CD4-positive, alpha-beta T cell treated with Interleukin-15 for 4 hours (primary cell): ENCODE measurements at places on chromosomes 16 and 17.

GRCh38 chr17:65598746-65599145, 37.3 kb upstream of the AXIN2 start:
- DNase-seq, result no peak

- no peak for DNase-seq
Measured at GRCh38 chr17:27944546-27945332, 51.6 kb upstream of the LYRM9 start.

GRCh38 chr16:2785101-2785991, 2.0 kb downstream of the PRSS33 start:
- peak; percentile 16 for DNase-seq

- DNase-seq, result no peak
Measured at GRCh38 chr17:79217473-79218135, 143.0 kb downstream of the ENGASE start.

DNA sequence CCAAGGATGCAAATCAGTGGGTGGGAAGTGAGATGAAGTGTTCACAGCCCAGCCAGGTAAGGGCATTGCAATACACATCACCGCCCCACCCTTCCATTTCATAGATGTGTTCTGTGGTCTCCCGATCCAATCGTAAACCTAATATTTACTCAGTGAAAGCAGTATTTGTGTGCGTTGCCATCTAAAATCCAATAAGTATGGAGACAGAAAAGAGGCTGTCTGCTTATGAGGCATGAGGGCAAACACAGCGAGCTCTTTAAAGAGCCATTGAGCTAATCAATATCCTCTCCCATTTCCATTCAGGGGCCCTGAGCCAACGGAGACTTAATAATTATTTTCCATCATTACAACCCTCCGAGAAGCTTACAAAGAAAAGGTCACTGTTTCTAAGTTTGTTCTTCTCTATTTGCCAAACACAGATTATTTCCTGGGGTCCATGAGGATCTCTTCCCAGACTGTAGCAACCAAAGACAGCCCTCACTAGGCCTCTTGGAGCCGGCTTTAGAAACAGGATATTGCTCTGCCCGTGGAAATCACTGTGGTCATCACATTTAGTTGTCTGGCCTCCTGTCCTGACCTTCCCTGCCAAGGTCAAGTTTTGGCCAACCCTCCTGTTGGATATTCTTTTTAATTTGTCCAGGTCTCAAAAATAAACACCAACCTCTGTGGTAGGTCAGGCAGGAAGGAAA, 120.1 kb downstream of the SLC39A11 start:
- no peak for DNase-seq

GRCh38 chr16:813204-813915, 12.8 kb upstream of the GNG13 start:
- DNase-seq, result peak; percentile 30

DNA sequence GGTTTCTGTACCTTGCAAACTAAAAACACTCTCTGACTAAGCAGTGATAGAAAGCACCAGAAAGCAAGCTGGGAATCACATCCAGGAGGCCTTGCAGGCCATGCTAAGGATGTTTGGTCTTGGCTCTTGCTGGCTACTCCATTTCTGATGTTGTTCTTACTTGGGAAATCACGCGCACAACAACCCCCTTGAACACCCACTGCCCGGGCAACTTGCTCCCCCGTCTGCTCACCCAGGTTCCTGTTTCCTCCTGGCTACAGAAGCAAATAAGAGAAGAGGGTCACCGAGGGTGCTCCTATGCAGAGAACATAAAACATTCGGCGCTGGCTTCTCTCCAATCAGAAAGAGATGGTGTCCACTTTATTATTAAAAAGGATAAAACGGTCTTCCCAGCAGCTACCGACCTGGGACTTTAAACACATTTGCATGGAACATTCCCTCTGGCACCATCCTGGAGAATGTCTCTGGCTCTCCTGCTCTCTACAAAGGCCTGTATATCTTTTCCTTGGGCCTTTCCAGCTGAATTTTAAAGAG, 271.2 kb upstream of the RPL38 start:
- DNase-seq, result no peak

GRCh38 chr16:12675046-12675445, 128.6 kb downstream of the CPPED1 start:
- DNase-seq, result no peak

GRCh38 chr16:28528463-28528867, 10.3 kb downstream of the NUPR1 start:
- DNase-seq, result no peak

GRCh38 chr16:2749476-2749875, 3.0 kb upstream of the SRRM2 start:
- DNase-seq, result no peak

DNA sequence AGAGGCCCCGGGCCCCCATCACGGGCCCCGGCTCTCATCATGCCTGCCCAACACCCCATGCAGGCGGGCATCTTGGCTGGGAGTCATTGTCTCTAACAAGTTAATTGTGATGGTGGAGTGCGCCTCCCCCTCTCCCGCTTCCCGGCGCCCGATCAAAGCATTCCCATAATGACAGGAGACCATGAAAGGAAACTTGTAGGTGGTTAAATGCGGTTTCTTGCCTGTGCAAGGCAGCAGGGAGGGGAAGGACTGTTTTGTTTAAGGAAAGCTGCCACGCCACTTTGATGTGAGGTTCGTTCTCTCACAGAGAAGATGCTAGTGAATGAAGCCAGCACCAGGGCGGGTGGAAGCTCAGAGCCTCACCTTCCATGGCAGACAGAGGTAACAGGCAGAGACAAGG, 45.4 kb downstream of the C16orf78 start:
- no peak for DNase-seq

- DNase-seq, result no peak
Measured at GRCh38 chr16:56475201-56475600, 23.8 kb downstream of the OGFOD1 start.

DNA sequence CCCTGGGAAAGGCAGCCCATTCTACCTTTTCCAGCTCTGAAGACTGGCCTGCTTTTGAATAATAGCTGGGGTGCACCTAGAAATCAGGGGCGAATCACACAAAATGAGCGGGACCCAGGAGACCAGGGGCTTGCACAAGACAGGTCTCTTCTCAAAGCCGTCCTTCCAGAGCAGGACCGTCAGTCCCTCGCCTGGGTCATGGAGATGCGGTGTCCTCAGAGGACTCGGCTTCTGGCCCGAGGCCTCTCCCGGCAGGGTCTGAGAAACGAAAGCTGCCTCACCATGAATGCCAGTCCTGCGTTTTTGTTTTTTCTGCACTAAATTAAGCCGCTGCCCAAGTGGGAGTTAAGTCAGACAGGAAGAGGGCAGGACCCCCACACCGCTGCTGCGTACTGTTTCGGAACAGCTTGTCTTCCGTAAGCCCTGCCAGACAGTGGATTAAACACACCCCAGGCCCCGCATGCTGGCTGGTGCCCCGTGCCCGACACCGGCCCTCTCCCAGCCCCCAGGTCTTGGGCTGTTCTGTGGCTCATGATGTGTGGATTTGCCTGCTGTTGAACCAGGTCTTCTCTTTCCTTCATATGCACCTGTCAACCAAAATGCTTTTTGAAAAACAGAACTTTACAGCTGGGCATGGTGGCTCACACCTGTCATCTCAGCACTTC, 142.1 kb upstream of the RPH3AL start:
- DNase-seq, result no peak

DNA sequence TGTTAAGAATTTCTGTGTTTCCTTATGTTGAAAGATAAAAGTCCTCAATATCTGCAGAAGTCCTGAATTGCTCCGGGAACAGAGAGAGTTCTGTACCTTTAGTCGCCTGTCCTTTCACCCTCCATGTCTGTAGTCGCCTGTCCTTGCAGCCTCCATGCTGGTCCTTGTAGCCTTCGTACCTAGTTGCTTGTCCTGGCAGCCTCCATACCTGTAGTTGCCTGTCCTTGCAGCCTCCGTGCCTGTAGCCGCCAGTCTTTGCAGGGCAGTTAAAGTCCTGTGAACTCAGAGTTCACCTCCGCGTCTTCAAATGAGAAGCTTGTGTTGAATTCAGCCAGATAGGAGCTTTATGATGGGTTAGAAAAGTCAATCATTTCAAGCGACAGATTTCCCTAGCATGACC, 19.5 kb upstream of the ITGAX start:
- DNase-seq, result no peak

DNA sequence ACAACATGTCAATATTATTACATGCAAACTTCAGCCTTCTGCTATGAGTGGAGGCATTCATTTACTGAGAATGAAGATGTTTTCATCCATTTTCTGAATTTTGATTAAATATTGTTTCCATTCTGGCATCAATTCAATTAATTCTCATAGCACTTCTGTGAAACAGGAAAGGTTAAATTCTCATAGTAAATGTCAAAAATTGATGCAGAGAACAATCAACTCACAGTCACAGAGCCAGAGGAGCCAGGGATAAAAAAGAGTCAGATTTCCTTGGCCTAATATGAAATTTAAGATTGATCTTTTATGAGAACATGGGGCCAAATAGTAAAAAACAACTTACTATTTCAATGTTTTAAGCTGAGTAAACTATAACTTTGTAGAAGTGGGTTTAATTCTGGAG, 183.8 kb upstream of the AXIN2 start:
- DNase-seq, result no peak

DNA sequence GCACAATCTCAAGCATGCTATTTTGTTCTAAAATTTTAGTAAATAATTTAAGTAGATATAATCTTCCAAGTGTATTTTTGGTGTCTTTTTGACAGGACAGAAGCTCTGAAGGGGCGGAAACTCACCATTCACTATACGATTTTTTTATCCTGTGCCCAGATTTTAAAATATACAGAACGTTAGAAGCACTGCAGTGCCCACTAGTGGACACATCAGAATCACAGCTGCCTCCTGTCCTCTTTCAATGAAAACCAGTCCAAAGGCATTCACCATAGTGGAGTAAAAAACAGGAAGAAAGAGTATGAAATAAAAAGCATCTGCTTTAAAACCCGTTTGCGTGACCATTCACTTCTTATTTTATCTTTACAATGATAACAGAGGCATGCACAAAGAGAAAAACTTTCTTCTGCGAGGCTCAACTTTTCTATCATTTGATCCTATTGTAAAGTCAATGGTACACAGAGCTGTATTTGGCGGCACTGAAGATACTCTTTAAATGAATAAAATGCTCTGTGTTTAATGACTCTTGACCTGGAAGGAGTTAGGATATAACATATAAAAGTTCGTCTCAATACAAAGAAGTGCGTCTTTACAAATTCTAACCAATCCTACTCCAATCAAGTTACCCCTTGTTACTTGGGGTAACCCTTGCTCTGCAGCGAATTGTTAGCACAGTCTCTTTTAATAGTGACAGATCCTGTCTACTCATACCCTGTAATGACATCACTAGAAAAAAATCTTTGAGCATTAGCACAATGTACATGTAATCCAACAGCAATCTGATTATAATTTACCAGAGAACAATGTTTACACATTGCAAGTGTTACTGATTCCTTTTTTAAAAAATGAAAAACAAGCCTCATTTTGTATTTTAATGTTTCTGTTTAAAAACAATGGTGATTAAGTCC, 339.8 kb upstream of the PSMD7 start:
- DNase-seq, result peak; percentile 7

- DNase-seq, result peak; percentile 50
Measured at GRCh38 chr17:32936894-32937500, 9.0 kb downstream of the TMEM98 start.

GRCh38 chr16:57622361-57623250, 5.8 kb upstream of the ADGRG1 start:
- no peak for DNase-seq

- DNase-seq, result no peak
Measured at GRCh38 chr16:56525236-56525635, 5.4 kb upstream of the BBS2 start.

- DNase-seq, result no peak
Measured at GRCh38 chr17:29167393-29168078, 12.7 kb downstream of the MYO18A start.

DNA sequence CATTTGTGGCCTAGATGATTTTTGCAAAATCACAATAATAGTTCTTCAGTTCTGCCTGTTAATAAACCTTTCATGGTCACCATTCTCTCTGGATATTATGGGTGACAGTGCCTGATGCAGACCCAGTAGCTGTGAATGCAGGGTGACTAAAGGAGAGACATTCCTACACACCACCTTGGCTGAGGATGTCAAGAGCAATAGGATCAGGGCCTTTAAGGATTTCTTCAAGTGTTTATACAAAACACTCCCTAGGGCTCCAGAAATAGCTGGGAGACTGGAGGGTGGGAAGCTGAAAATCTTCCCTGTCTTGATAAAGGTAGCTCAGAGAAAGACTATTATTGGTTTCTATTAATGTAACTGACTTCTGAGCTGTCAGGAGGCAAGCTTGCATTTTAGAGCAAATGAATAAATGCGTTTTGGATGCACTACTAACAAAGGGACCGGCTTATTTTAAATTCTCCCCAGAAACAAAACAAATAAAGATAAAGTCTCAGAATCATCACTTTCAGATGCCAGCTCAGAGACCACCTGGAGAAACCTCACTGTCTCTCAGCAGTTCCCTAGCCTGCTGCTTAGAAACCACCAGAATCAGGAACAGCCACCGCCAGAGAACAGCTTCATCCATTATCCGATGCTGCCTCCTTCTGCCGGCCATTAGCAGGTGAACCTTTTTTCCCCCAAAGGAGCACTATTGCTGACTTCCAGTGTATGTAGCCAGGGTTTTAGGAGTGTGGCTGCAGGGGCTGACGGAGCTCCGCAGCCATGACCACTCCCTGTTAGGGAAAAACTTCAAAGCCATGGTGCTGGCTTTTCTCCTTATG, 171.4 kb upstream of the DYNLRB2 start:
- no peak for DNase-seq

- DNase-seq, result no peak
Measured at GRCh38 chr16:81863630-81864352, 84.7 kb downstream of the PLCG2 start.

GRCh38 chr17:64269687-64270649, 6.9 kb upstream of the TEX2 start:
- no peak for DNase-seq

DNA sequence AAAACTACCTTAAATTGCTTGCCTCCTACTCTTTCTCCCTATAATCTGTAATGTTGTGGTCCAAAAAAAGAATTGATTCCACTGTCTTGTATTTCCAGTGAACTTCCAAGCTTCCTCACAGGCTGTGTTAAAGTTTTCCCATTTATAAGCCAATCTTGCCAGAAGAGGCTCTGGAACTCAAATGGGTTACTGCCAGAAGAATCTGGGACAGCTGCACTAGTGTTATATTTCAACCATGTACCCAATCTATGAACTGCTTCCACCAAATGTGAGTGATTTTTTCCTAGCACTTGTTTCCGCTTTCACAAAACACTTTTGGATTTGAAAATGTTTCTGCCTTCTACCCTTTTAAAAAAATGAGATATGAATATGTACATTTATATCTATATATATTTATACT, 1.8 kb downstream of the CCDC43 start:
- no peak for DNase-seq

- DNase-seq, result no peak
Measured at GRCh38 chr17:47981462-47981861, 10.5 kb downstream of the CDK5RAP3 start.

DNA sequence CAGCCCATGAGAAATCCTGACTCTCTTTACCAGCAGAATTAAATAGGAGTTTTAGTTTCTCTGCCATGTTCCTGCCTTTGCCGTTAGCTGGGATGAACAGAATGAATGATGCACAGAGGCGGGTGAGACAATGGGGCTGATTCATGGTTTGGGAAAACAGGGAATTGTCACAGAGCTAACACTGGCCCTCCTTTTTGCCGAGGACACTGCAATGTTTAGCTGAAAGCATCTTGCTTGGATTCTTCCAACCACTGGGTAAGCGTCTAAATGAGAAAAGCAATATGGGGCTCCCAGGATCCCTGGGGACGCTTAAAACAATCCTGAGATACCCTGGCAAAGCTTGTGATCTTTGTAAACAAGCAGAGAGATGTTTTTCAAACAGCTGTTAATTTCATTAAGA, 12.8 kb upstream of the PAFAH1B1 start:
- DNase-seq, result no peak
